Stimulated activated CD8-positive, alpha-beta memory T cell treated with anti-CD3 and anti-CD28 coated beads, Interleukin-12 subunit alpha, Interleukin-12 subunit beta, amount 100 ng/mL, for 1 hour (primary cell): ENCODE measurements at places on chromosomes 7 and 10.

DNA sequence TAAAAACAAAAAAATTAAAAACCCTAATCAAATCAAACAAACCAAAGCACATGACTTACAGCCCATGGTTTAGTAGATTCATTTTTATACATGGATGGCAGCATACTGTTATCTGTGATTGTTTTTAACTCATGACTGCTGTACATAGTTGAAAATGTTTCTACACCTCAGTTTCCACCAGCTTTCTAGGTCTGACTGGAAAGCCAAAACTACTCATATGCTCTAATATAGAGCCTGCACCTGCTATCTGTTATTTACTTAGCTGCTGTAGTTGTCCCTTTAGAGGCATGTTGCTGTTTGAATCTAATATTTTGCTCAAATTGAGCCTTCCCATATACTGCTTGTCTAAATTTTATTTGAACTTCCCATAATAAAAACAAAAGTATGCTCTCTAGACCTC is 289.9 kb upstream of the LRRN3 start:
- DNase-seq: no peak

DNA sequence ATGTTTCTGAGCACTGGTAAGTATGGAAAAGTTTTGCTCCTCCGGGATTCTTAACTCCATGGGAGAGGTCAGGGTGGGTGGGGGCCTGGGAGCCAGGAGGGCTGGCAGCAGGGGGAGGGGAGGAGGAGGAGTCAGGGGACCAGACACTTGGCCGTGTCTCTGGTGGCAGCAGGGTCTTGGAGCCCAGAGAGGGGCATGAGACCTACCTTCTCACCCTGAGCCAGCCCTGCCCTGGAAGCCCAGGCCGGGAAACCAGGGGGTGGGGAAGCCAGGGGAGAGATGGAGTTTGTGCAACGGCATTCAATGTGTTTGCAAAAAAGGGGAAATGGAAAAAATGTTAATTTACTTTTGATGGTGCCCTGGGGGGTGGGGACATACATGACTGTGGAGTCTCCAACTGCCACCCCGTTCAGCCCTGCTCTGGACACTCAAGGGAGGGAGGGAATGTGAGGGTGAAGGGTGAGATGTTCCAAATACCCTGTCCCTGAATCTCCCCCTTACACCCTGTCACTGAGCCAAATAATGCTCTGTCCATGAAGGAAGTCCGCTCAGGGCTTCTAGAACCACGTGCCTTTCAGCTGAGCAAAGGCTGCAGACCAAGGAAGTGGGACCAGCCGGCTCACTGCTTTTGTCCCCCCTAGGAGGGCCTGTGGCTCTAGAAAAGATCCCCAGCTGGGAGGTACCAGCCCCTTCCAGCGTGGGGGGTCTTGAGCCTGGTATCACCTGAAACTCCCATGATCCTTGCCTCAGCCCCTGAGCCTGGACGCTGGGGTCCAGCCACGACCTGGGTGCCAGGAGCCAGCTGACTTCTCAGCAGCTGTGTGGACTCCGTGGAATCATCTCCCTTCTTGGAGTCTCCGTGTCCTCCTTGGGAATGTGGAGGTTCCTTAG is 48.3 kb downstream of the TMEM270 start:
- no peak for DNase-seq

GRCh38 chr7:104098890-104099289 is 108.9 kb downstream of the ORC5 start:
- no peak for DNase-seq

- DNase-seq: no peak
Observed at GRCh38 chr7:42080841-42081586, 156.0 kb downstream of the GLI3 start.

DNA sequence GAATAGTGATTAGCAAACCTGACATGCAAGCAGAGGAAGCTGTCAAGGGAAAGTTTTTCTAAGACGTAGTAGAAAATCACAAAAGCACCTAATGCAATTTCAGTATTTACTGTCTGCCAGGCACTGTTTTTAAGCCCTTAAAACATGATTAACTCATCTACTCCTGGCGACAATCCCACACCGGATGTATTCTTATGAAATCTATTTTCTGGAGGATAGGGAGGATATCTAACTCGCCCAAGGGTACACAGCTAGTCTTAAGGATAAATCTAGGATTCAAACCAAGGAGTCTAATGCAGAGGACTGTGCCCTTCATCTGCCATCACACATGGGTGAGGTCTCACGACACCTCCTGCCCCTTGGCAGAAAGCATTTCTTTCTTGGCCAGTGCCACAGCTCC is 47.8 kb upstream of the FIGNL1 start:
- no peak for DNase-seq

- no peak for DNase-seq
Observed at GRCh38 chr7:106182904-106183303, 70.8 kb upstream of the SYPL1 start.

- DNase-seq: no peak
Observed at GRCh38 chr10:4067531-4067930, 282.5 kb upstream of the KLF6 start.

- no peak for DNase-seq
Observed at GRCh38 chr7:7707246-7707645, 11.2 kb downstream of the RPA3 start.

DNA sequence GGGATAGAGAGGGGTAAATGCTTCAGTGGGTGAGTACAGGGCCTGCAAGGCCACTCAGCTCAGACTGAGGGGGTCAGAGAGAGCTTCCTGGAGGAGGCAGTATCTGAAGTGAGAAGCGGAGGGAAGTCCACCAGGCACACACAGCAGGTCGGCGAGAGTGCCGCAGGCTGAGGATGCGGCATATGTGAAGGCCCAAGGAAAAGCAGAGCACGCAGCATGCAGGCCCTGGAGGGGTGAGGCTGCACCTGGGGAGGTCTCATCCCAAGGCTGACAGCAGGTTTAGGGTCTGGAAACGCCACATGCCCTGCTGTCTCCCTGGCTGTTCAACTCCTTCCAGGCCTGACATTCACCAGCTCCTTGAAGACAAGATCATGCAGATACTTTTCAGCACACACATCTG is 40.4 kb upstream of the PSAP start:
- DNase-seq: no peak

DNA sequence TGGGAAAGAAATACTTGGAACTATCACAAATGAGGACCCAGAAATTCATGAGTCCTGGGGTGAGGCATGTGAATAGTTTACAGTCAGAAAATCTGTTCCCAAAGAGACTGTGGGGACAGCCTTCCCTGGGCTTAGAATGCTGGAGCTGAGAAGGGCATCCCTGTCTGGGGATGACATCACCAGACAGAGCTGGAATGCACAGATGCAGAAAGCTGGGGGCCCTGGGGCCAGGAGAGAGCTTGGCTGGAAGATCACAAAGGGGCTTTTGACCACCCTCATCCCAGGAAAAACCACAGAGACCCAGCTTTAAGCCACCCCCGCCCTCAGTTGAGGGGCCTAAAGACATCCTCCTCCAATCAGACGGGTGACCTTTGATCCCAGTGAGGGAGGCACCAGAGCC is 264.5 kb downstream of the PLXNA4 start:
- DNase-seq: no peak

DNA sequence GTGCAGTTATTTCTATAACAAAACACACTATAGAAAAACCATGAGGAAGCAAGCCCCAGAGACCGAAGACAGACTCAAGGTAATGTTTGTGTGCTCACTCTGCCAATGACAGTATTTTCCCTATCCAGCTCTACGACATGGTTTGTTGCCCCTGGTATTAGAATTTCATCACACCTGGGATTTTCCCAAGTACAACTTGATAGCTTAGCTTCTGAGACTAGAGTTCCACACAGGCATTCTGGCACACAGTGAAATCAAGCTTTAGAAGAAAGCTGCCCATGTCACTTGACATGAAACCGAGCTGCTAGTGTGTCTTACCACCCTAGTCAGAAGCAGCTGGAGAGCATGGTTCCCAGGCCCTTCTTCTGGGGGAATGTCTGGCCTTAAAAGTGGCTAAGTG is 44.1 kb upstream of the AKR1E2 start:
- no peak for DNase-seq

DNA sequence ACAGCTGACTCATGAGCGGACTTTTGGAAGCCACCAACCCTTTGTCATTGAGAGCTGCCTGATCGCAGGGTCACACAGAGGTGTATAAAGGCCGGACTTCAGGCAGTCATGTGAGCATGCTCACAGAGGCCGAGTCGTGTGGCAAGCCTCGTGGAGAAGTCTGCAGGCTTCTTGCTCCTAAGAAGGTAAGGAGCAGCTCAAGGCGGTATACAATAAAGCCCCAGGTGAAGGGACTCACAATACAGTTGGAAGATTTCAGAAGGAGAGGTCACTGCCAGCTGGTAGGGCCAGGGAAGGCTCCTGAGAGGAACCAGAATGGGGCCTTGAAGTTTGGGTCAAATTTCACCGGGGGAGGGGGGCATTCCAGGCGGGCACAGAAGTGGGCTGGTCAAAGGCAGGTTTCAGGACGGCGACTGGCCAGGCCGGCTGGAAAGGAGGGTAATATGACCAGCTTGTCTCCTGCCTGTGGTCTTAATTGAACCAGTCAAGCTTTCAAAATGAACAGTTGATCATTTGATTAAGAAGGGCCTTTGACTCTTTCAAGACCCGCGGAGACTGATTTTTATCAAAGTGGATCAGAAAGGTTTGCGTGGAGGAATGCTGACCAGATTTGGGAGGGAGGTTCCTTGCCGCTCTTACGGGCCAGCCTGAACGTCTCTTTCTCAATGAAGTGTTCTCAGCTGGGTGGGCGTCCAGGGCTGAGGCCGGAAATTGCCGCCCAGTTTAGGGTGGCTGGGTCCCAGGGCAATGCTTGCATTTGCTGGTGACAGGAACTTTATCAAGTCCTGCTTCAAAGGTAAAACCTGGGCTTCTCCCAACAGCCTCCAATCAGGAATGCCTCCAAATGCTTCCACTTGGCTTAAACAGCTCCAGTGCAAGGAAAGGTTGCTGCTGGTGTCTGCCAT is 178.6 kb downstream of the EMX2 start:
- no peak for DNase-seq

GRCh38 chr7:30521532-30521931 is 16.9 kb upstream of the GGCT start:
- DNase-seq: no peak

DNA sequence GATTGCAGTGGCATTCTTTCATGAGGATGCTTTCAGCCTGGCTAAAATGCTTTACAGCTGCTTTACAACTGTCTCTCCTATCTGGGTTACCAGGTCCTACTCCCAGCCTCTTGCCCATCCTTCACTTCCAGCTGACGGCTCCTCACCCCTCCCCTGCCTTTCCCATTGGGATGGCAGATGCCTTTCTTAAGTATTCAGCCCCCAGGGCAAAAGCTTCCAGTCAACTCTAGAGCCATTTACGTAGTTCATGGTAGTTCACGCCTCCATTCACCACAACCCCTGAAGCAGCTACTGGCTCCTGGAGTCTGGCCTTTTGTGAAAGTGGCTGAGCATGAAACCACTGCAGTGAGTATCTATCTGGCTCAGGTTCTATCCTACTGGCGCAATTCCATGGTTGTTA is 17.2 kb upstream of the BMPER start:
- DNase-seq: no peak

DNA sequence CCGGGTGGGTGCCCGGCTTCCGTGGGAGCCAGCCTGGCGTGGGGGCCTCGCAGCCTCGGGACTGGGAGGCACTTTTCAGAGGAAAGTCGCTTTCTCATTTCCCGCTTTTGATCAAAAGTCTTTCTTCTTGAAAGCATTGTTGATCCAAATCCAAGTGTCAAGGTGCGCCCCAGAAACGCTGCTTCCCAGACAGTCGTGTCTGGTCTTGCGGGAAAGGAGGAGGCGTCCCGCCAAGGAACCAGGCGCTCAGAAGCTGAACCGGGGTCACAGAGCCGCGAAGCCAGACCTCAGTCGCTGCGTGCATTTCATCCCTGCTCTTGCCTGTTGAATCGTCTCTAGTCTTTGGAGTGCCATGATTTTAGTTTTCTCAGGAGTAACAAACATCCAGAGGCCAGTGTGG is 1.1 kb upstream of the BNIP3 start:
- DNase-seq: no peak

GRCh38 chr10:24382596-24382978 is 173.6 kb downstream of the KIAA1217 start:
- no peak for DNase-seq

DNA sequence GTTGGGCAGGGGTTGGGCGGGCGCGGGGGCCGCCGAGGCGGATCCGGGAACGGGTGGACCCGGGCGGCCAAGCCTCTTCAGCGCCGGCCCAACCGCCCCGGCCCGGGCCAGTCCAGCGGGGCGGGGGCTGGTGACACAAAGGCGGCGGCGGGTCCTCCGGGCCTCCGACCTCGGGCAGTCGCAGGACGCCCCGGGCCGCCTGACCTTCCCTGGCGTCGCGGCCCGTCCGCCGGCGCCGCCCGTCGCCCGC is 54.2 kb downstream of the METTL2B start:
- DNase-seq: no peak

- no peak for DNase-seq
Observed at GRCh38 chr10:31920538-31920937, 8.1 kb downstream of the ARHGAP12 start.

DNA sequence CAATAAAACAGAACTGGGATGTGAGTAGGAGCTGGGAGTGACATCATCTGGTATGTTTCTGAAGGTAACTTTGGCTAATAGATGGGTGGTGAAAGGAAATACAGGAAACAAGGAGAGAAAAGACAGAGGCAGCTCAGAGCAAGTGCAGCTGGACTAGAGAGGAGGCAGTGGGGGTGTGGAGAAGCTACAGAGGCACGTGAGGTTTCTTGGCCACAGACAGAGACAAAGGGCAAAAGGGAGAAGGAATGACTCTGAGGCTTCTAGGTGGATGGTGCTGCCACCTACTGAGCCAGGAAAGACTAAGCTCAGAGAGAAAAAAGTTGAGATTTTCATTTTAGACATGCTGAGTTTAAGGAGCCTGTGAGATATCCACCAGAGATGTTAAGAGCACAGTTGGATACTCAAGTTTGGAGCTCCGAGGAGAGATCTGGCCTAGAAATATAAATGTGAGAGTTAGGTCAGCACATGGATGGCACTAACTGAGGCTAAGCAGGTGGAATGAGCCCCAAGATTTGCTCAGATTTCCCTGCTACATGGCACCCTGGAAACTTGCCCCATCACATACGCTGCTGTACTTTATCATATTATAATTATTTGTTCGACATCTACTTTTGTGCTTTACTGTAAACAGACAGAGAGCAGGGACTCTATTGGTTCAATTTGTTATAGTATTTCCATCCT is 293.0 kb upstream of the IMMP2L start:
- no peak for DNase-seq

DNA sequence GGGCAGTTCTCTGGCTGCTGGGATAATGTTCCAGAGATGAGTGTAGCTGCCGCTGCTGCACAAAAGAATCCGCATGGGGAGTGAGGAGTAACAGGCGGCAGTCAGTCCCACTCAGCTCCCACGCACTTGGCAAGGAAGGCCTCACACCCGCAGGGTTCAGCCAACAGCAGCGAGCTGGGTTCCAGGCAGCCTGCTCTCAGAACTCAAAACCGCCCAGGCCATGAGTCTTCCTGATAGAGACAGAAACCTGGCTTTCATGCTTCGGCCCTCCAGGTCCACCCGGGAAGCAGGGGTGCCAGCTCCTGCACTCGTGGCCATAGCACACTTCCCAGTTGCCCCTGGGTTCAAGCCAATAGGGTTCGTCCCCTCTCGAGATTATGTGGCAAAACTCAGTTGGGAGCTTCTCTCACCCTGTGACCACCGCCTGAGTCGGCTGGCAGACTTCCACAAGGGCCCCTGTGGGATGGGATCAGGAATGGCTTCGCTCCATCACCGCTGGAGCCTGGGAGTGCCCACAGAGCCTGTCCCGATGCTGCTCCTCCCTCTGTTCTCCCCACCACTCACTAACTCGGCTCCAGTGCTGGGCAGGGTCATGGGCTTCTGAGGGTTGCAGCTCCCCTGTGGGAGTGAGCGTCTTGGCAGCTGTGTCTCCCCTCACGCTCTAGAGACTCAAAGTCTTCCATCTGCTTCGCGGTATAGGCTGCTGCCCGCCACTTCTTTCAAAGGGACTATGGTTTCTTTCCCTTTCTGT is 20.6 kb downstream of the CLRN3 start:
- no peak for DNase-seq

- DNase-seq: no peak
Observed at GRCh38 chr7:21642422-21642821, 99.6 kb downstream of the DNAH11 start.
